ENCODE measurements at places on chromosomes 6 and 20.

DNA sequence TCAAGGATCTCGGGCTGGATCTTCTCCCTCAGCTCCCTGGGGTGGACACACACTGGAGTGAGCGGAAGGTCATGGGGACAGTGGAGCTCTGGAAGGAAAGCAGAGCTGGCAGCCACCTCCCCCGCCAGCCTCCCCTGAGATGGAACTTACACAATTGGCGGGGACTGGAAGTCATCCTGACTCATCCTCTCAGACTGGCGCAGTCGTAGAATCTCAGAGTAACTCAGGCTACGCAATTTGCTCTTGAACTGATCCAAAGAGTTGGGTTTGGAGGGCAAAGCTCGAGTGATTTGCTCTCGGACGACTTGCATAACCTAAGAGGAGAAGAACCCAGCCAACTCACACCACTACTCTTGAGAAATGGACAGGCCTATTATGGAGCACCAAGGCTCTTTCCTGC, 34.8 kb downstream of the ELMO2 start:
- peaks cover 77% of the 10 kb centered on the region for H3K36me3 ChIP-seq
- no peak for DNase-seq
- H3K27ac ChIP-seq: no peak overlapping the region

DNA sequence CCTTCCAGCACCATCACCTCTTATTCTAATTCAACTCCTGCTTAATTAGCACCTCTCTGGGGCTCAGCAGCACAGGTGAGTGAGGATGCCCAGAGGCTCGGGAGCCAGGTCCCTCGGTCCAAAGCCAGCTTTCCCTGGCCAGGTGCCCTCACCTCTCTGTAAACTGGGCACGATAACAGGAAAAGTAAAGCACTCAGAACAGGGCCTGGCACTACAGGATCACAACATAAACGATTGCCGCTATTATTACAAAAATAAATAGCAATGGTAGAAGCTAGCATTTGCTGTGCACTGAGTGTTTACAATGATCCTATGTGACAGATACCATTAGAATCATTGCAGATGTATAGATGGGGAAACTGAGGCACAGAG, 2.6 kb downstream of the BPIFB2 start:
- no peak for DNase-seq
- H3K4me1 ChIP-seq: no peaks in the 10 kb centered on the region

DNA sequence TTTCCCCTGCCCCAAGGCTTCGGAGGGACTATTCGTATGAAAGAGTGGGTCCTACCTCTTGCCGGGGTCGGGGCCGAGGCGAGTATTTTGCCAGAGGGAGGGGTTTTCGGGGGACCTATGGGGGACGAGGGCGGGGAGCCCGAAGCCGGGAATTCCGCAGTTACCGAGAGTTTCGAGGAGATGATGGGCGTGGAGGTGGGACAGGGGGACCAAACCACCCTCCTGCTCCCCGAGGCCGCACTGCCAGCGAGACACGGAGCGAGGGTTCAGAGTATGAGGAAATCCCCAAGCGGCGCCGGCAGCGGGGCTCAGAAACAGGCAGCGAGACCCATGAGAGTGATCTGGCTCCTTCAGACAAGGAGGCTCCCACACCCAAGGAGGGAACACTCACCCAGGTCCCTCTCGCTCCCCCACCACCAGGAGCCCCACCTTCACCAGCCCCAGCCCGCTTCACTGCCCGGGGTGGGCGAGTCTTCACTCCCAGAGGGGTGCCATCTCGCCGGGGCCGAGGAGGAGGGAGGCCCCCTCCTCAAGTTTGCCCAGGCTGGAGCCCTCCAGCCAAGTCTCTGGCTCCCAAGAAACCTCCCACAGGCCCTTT, 11.3 kb downstream of the PRRC2A start:
- peaks cover 4% of the 10 kb centered on the region for H3K4me1 ChIP-seq
- H3K27me3 ChIP-seq: no peaks in the 10 kb centered on the region
- DNase-seq: no peak
- H3K36me3 ChIP-seq: peaks cover 73% of the 10 kb centered on the region
- peak overlapping the region; percentile 57 for H3K27ac ChIP-seq

DNA sequence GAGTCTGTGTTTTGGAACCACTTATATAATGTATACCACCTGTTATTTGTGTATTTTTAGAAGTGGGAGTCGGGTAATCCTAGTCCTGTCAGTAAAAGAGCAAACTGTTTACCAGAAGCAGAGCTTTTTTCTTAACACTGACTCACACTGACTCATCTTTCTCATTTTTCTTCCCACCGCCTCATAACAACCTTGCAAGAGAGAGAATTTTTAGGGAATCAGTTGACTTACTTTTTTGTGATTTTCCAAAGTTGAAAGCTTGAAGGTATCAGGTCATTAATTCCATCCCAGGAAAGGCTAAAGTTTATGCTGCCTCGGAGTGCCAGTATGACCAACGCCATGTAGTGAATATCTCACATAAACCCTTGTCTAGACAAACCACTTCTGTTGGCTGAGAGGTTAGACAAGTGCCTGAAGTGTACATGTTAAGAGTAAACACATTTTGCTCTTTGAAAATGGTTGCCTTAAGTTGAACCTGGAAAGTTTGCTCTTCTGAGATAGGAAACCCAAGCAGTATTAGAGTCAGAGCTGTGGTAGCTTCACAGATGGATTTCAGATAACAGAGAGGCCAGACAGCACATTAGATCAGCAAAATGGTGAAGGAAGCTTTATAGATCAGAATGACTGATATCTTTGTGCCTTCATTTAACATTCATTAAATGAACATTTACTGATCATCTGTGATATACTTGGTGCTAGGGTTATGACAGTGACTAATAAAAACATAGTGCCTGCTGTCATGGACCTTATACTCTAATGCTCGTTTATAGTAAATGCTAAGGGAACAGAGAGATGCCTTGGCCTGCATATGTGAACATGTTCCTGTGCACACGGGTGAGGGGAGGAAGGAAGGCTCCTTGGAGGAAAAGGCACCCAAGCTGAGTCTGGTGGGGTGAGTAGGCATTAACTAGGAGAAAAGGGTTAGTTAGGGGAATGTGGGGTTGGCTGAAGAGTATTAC, 29.1 kb upstream of the PKIG start:
- no peaks in the 10 kb centered on the region for H3K36me3 ChIP-seq
- H3K4me1 ChIP-seq: peaks cover 20% of the 10 kb centered on the region
- peaks cover 5% of the 10 kb centered on the region for H3K27me3 ChIP-seq
- no peak for DNase-seq

- H3K27ac ChIP-seq: no peak overlapping the region
- peaks cover 12% of the 10 kb centered on the region for H3K4me1 ChIP-seq
- H3K27me3 ChIP-seq: peaks cover 50% of the 10 kb centered on the region
- no peak for DNase-seq
- H3K36me3 ChIP-seq: no peaks in the 10 kb centered on the region
Observed at GRCh38 chr6:121439475-121439874, 4.0 kb downstream of the GJA1 start.

- H3K27me3 ChIP-seq: no peaks in the 10 kb centered on the region
- peaks cover 31% of the 10 kb centered on the region for H3K4me1 ChIP-seq
- H3K27ac ChIP-seq: no peak overlapping the region
Observed at GRCh38 chr20:56431471-56431870, 19.4 kb downstream of the CASS4 start.

DNA sequence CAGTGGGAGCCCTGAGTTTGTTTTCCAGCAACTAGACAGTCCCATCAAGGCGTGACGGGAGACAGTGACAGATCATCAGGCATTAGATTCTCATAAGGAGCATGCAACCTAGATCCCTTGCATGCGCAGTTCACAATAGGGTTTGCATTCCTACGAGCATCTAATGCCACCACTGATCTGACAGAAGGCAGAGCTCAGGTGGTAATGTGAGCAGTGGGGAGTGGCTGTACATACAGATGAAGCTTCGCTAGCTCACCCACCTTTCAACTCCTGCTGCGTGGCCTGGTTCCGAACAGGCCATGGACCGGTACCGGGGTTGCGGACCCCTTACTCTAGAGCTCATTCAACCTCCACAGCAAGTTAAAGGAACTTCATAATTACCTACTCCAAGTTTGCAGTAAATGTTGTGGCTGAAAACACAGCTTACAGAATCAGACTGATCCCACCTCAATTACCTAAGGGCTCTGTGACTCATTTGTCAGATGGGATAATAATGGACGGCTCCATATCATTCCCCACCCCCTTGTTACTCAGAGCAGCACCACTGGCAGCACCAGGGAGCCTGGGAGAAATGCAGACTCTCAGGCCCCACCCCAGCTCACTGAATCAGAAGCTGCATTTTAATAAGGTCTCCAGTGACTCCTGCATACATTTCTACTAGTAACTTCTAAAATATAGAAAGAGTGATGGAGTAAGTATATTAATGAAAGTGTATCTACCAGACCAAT, 15.7 kb downstream of the PXMP4 start:
- peaks cover 7% of the 10 kb centered on the region for H3K4me1 ChIP-seq
- no peak for DNase-seq
- H3K36me3 ChIP-seq: peaks cover 10% of the 10 kb centered on the region
- no peak overlapping the region for H3K27ac ChIP-seq
- no peaks in the 10 kb centered on the region for H3K27me3 ChIP-seq
- no peak overlapping the region for H3K4me3 ChIP-seq

GRCh38 chr20:1888796-1889463, 6.3 kb upstream of the SIRPA start:
- no peaks in the 10 kb centered on the region for H3K36me3 ChIP-seq
- no peaks in the 10 kb centered on the region for H3K4me1 ChIP-seq
- no peak overlapping the region for H3K27ac ChIP-seq

DNA sequence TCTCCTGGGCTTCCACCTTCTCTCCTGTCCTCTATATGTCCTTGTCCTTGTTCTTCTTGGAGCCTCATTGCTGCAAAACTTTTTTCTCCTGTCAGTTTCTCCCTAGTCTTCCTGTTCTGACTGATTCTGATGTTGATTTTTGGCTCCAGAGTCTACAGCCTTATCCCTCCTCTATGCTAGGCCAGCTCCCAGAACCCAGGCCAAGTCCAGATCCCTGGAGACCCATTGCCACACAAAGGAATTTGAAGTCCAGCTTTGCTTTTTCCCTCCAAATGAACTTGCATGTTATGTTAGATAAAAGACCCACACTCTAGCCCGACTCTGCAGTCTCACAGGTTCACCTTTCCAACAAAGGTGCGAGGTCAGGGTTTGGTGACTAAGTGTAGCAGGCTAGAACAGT, 203.1 kb downstream of the FNDC1 start:
- H3K36me3 ChIP-seq: no peaks in the 10 kb centered on the region
- no peaks in the 10 kb centered on the region for H3K27me3 ChIP-seq
- no peak overlapping the region for H3K27ac ChIP-seq

DNA sequence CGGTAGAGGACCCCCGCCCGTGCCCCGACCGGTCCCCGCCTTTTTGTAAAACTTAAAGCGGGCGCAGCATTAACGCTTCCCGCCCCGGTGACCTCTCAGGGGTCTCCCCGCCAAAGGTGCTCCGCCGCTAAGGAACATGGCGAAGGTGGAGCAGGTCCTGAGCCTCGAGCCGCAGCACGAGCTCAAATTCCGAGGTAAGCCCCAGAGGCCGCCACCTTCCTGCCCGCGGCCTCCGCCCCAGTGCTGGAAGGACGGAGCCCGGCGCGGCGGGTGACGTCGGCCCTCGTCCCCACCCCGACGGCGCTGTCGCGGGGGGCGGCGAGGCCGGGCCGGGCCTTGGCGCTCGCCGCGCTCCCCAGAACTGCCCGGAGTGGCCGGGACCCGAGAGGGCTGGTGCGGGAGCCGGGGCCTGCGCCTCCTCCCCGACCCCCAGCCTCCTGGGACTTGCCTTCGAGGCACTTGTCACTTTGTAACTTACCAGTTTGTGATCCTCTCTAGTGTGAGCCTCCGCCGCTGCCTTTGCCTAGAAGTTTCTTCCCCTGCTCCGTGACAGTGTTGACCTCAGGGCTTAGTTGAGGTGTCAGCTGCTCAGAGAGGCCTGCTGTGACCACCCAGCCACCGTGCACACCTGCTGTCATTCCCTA, 417 bp downstream of the VAPB start:
- H3K27ac ChIP-seq: peak overlapping the region; percentile 98
- peaks cover 6% of the 10 kb centered on the region for H3K27me3 ChIP-seq
- peak overlapping the region; percentile 94 for H3K4me3 ChIP-seq

Measured in T-helper 2 cell treated with Interferon-gamma antibody and Interleukin-4, amounts not matched to agents 5 μg/mL and 100 μg/mL, for 36 hours (primary cell).